ENCODE measurements at places on chromosomes 2 and 18.

DNA sequence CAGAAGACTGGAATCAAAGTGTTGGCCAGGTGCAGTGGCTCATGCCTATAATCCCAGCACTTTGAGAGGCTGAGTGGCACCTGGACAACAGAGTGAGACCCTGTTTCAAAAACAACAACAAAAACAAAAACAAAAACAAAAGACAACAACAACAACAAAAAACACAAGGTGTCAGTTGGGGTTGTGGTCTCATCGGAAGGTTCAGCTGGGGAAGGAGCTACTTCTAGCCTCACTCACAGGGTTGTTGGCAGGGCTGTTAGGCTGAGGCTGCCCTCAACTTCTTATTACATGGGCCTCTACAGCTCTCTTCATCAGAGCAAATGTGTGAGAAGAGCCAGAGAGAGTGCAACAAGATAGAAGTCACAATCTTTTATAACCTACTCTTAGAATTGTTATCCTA is 34.6 kb upstream of the CAB39 start:
- no peak for DNase-seq

- no peak for DNase-seq
Measured at GRCh38 chr2:224689539-224689938, 26.6 kb downstream of the CCDC195 start.

GRCh38 chr2:23621616-23622015 is 236.6 kb downstream of the KLHL29 start:
- DNase-seq = no peak

- no peak for DNase-seq
Measured at GRCh38 chr2:14930441-14930840, 297.9 kb downstream of the LRATD1 start.

- DNase-seq = no peak
Measured at GRCh38 chr2:33605056-33605455, 6.0 kb upstream of the FAM98A start.

- no peak for DNase-seq
Measured at GRCh38 chr2:201774546-201774945, 6.2 kb downstream of the ALS2 start.

DNA sequence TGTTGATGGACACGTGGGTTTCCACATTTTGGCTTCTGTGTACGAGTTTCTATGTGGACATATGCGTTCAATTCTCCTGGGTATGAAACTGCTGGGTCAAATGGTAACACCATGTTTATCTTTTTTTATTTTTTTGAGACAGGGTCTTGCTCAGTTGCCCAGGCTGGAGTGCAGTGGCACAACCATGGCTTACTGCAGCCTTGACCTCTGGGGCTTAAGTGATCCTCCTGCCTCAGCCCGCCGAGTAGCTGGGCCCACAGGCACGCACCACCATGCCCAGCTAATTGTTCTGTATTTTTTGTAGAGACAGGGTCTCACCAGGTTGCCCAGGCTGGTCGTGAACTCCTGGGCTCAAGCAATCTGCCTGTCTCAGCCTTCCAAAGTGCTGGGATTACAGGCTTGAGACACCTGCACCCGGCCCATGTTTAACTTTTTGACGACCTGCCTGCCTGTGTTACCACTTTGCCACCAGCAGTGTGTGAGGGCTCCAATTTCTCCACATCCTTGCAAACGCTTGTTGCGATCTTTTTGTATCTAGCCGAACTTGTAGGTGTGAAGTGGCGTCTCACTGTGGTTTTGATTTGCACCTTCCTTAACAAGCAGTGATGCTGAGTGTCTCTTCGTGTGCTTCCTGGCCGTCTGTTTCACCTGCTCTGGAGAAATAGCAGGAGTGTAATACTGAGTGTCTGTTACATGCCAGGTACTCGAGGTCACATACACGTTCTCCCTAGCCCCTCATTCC is 6.9 kb downstream of the HSBP1L1 start:
- DNase-seq = no peak

DNA sequence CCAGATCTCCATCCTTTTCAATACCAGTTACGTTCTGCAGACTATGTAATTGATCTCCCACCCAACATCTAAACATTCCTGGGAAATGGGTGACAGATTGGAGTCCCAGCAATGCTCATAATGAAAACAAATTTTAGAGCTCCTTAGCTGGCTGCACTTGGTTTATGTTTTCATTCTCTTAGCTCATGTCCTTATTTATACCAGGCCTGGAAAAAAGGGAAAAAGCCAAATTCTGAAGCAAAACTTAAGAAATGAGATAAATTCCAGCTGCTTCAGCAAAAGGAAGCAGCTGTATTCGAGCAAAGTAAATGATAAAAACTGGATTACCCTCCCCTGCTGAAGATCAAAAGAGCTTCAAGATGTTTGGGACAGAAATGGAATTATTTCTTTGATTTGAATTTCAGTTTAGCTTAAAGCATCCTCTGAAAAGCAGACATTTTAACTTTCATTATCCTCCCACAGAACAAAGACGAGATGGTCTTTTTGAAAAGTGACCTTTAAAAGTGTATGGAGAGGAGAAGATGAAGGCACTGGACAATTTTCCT is 196.5 kb upstream of the THUMPD2 start:
- no peak for DNase-seq

- peak; percentile 9 for DNase-seq
Measured at GRCh38 chr18:63953811-63954210, 4.7 kb downstream of the HMSD start.

GRCh38 chr18:46418663-46419260 is 238.3 kb downstream of the LOXHD1 start:
- no peak for DNase-seq

DNA sequence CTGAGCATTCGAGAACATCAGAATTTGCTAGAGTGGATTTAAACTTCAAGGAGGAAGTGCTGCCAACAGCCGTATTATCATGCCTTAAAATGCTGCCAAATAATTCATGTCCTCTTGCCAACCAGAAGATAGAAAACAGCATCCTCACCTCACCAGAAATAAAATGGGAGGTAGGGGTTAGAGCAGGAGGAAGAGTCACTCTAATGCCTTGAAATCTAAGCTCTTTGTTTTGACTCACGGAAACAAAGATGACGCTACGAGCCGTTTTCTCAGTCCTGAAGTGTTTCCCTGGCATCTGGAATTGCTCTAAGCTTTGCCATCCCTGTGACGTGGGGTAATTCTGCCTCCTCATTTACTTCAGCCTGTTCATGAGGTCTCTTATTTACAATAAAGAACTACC is 97.1 kb downstream of the PRPF40A start:
- DNase-seq = no peak

DNA sequence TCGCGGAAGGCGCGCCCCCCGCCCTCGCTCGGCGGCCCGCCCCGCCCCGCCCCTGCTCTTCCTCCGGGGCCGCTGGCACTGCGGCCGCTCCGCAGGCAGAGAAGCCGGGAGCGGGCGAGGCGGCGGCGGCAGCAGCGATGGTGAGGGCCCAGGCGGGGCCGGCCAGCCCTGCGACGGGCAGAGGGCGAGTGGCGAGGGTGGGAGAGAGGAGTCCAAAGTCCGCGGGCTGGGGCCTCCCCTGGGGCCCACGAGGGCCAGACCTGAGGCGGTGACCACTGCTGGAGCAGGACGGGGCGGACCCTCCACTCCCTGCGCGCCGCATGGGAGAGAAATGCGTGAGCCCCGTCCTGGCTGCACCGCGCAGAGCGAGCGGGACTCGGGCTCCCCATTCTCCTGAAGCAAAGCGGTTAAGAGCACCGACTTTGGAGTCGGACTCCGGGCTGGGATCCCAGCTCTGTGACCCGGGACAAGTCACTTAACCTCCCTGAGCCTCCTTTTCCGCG is at the start of gene VAMP5:
Gene VAMP5 (plus strand): TSS at position 78 of the 503 bp plus-strand sequence. CDS start 60 bp downstream, at position 138.
- peak; percentile 73 for DNase-seq

DNA sequence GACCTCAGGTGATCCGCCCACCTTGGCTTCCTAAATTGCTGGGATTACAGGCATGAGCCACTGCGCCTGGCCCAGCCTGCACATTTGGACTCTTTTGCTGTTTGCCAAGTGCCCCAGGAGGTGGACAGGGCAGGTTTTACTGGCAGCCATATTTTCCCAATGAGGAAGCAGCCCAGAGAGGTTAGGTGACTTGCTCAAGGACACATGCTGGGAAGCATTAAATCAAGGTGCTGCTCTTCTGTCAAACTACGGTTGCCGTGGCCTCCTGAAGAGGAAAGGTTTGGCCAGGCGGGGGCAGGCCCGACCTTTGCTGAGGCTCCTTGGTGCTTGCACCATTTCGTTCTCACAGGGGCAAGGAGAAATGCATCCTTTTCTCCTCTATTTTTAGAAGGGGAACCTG is 44.0 kb downstream of the DNMT3A start:
- no peak for DNase-seq

DNA sequence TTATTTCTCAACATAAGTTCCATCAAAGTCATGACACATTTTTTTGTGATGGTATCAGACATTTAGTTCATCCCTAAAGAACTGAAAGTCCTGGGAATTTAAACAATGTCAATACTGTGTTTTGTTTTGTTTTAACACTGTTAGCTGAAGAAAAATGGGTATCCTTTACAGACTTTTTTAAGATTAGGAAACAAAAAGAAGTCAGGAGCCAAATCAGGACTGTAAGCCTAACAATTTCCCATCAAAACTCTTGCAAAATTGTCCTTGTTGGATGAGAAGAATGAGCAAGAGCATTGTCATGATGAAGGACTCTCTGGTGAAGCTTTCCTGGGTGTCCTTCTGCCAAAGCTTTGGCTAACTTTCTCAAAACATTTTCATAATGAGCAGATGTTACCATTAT is 69.4 kb downstream of the SRD5A2 start:
- no peak for DNase-seq

- peak; percentile 15 for DNase-seq
Measured at GRCh38 chr18:67010919-67011318, 407.0 kb upstream of the CDH19 start.

- DNase-seq = peak; percentile 59
Measured at GRCh38 chr2:135913727-135914365, 37.6 kb upstream of the MCM6 start.

DNA sequence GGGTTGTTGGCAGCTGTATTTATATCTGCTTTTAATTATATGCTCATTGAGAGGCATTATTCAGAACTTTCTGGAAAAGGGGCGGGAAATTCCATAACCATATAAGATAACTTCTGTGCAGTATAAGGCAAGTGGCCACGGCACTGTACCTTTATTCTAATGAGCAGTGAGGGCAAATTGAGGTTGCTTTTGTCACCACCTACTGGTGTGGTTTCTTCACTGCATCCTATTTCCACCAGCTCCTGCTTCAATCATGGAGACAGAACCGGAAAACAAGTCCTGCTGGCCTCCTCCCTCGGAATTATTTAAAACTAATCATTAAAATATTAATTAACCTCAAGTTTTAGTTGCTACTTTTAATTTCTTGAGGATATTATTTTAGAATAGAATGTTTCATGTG is 759.4 kb downstream of the CBLN2 start:
- DNase-seq = peak; percentile 23

DNA sequence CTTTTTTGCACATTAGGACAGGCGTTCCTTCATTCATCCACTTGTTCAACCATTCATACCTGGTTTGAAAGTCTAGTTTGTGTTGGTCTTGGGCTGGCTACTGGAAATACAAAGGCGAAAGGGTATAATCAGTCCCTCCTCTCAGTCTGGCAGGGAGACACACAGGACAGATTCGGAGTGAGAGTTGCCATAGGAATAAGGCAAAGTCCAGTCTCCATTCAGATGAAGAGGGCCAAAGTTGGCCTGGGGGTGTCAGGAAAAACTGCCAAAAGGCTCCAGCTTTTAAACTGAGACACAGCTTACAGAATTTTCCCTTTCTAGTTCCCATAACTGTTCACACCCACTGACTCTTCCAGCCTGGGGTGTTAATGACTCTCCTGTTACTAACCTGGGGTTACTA is 96.3 kb upstream of the AQP4 start:
- DNase-seq = no peak

DNA sequence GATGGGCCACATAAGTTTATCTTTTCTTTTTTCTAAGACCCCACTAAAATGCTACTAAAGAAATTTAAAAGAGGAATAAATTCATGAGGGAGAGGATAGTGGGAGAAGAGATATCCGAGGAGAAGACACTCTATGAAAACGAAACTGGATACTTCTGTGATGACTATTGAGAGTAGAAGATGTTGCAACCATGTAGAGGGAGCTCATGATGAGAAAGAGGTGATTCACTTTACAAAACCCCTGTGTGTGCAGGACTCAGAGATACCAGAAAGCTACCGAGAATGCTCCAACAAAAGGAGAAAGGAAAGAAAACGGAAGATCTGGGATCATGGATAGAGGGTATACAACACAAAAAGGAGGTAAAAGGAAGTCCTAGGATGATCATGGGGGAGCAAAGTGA is 34.9 kb downstream of the SLC38A11 start:
- DNase-seq = peak; percentile 33

DNA sequence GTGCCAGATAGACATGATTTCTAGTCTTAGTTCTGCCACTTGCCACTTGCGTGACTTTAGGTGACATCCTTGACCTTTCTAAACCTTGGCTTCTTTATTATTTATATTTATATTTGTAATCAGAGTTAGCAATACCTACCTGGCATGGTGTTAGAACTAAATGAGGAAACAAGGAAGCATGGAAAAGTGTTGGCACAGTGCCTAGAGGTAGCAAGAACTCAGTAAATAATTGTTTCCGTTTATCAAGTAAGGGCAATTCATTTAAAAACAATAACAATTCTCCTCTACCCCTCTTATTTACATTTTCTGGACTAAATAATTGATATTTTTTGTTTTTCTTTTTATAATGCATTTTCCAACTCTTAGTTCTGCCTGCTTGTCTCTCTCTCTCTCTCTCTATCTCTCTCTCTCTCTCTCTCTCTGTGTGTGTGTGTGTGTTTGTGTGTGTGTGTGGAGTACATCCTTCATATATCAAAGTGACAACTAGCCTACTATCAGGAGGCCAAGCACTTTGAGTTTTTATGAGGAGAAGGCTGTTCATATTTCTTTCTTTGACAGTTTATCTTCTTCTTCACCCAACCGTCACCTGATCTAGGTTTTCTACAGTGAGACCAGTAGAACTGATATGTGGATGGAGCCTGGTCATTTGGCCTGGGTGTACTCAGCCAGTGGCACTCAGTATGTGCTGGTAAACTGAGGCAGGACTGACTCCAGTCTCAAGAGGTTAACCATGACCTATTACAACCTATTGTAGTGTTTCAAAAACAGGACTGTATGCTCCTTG is 134.5 kb downstream of the LRRTM1 start:
- DNase-seq = no peak

- no peak for DNase-seq
Measured at GRCh38 chr2:96074156-96074555, 39.4 kb upstream of the GPAT2 start.

GRCh38 chr2:29660201-29660600 is 261.2 kb downstream of the ALK start:
- no peak for DNase-seq

DNA sequence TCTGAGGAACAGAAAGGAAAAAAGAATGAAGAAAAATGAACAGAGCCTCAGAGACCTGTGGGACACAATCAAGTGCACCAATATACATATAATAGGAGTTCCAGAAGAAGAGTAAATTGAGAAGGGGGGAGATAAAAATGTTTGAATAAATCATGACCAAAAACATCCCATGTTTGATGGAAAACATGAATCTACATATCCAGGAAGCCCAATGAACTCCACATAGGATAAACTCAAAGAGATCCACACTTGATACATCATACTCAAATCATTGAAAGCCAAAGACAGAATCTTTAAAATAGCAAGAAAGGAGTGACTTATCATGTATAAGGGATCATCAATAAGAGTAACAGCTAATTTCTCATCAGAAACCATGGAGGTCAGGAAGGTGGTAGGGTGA is 80.0 kb downstream of the COA5 start:
- DNase-seq = no peak

Measured in astrocyte of the hippocampus (primary cell).